ENCODE measurements at places on chromosomes 6 and 20. TPM values are rescaled to one million over a fixed set of nuclear protein-coding genes. Genes with fewer than 3 reads are reported as not detected.

- H3K27ac ChIP-seq = no peak overlapping the region
- no peak overlapping the region for H3K4me3 ChIP-seq
- no peaks in the 10 kb centered on the region for H3K36me3 ChIP-seq
- no peaks in the 10 kb centered on the region for H3K4me1 ChIP-seq
- DNase-seq = no peak
Measured at GRCh38 chr20:1952737-1953530, 40.9 kb downstream of the PDYN start.

HLA-G gene
- not detected for total RNA-seq

PHACTR2 gene
- 23.8 TPM for total RNA-seq

- DNase-seq = no peak
- peaks cover 5% of the 10 kb centered on the region for H3K4me1 ChIP-seq
- no peaks in the 10 kb centered on the region for H3K36me3 ChIP-seq
- H3K4me3 ChIP-seq = no peak overlapping the region
Measured at GRCh38 chr6:95366414-95366813, 210.9 kb upstream of the MANEA start.

COL9A1 gene
- total RNA-seq = not detected

ZNF391 gene
- 0.17 TPM for total RNA-seq

GRCh38 chr6:101909366-101909765 is 515.9 kb downstream of the GRIK2 start:
- H3K27ac ChIP-seq = no peak overlapping the region
- no peaks in the 10 kb centered on the region for H3K27me3 ChIP-seq
- no peak for DNase-seq
- peaks cover 5% of the 10 kb centered on the region for H3K4me1 ChIP-seq
- H3K36me3 ChIP-seq = no peaks in the 10 kb centered on the region

GRCh38 chr6:17556014-17556413 is 44.1 kb upstream of the FAM8A1 start:
- DNase-seq = no peak
- H3K36me3 ChIP-seq = no peaks in the 10 kb centered on the region
- no peak overlapping the region for H3K4me3 ChIP-seq
- no peaks in the 10 kb centered on the region for H3K4me1 ChIP-seq
- no peaks in the 10 kb centered on the region for H3K27me3 ChIP-seq

DNA sequence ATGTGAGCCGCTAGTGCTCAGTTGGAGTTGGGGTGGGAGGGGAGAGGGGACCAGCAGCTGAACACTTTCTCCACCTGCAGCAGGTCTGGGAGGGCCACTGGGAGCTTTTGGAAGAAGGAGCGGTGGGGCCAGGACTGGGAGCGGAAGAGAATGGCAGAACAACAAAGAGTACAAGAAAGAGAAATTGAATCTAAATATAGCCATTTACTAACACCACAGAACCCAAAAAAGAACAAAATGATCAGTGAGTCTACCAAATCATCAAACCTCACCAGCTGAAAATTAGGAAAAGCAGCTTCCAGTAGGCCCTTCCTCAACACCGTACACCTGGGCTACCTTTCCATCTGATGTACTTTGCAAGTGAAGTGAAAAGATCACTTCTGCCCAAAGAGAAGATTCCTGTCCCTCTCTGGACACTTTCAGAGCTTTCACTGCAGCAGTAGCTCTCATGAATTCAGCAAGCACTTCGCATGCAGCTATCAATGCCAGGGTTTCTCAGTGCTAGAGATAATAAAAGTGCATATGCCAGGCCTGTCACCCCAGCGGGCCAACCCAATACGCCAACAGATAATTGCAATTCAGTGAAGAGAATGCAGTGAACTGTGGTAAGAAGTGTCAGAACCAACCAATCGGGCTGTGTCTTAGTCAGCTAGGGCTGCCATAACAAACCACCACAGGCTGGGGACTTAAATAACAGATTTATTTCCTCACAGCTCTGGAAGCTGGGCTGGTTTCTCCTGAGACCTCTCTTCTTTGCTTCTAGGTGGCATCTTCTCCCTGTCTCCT is 597 bp downstream of the LY86 start:
- no peak overlapping the region for H3K4me3 ChIP-seq
- no peak overlapping the region for H3K27ac ChIP-seq
- no peaks in the 10 kb centered on the region for H3K4me1 ChIP-seq
- H3K36me3 ChIP-seq = no peaks in the 10 kb centered on the region
- H3K27me3 ChIP-seq = no peaks in the 10 kb centered on the region

- no peaks in the 10 kb centered on the region for H3K36me3 ChIP-seq
- no peak for DNase-seq
- H3K4me3 ChIP-seq = no peak overlapping the region
- no peak overlapping the region for H3K27ac ChIP-seq
- H3K4me1 ChIP-seq = no peaks in the 10 kb centered on the region
Measured at GRCh38 chr6:104281370-104281769, 578.3 kb downstream of the HACE1 start.

ARMH2 gene
- total RNA-seq = not detected

ADGB gene
- 0.23 TPM for total RNA-seq

FAM83C gene
- total RNA-seq = 0.05 TPM

FNDC11 gene
- total RNA-seq = not detected

C6orf132 gene
- total RNA-seq = 0.25 TPM

- H3K27ac ChIP-seq = no peak overlapping the region
- H3K4me1 ChIP-seq = peaks cover 2% of the 10 kb centered on the region
- H3K36me3 ChIP-seq = no peaks in the 10 kb centered on the region
- H3K27me3 ChIP-seq = no peaks in the 10 kb centered on the region
- H3K4me3 ChIP-seq = no peak overlapping the region
- DNase-seq = no peak
Measured at GRCh38 chr6:1116149-1116548, 195.7 kb upstream of the FOXQ1 start.

DCDC2 gene
- 13.0 TPM for total RNA-seq

SPTLC3 gene
- total RNA-seq = 30.4 TPM

GRCh38 chr20:10550204-10551118 is 115.4 kb downstream of the SLX4IP start:
- no peaks in the 10 kb centered on the region for H3K4me1 ChIP-seq
- H3K4me3 ChIP-seq = no peak overlapping the region
- no peaks in the 10 kb centered on the region for H3K36me3 ChIP-seq
- DNase-seq = no peak

DNA sequence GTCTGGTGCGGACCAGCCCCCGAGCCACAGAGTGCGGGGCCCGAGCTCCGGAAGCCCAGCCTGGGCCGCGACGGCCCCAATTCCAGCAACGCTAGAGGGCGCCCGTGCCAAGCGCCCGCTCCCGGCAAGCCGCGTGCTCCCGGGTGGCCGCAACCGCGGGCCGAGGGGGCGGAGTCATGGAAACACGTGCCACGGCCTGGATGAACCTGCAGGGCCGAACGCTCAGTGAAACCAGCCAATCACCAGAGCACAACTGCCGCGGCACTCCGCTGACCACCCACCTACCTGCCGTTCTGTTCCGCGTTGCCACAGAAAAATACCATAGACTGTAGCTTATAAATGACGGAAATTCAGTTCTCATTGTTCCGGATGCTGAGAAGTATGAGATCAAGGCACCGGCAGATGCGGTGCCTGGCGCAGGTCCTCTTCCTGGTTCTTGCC is 85.7 kb upstream of the FOXC1 start:
- no peaks in the 10 kb centered on the region for H3K36me3 ChIP-seq
- peak; percentile 70 for DNase-seq
- no peak overlapping the region for H3K27ac ChIP-seq
- no peaks in the 10 kb centered on the region for H3K4me1 ChIP-seq
- no peak overlapping the region for H3K4me3 ChIP-seq

GRCh38 chr6:89582669-89583325 is 55.8 kb downstream of the LYRM2 start:
- no peaks in the 10 kb centered on the region for H3K36me3 ChIP-seq
- no peak overlapping the region for H3K4me3 ChIP-seq
- DNase-seq = no peak
- no peaks in the 10 kb centered on the region for H3K27me3 ChIP-seq

GRCh38 chr20:51221791-51222408 is 199.0 kb upstream of the KCNG1 start:
- H3K4me3 ChIP-seq = no peak overlapping the region
- H3K27ac ChIP-seq = no peak overlapping the region
- H3K27me3 ChIP-seq = peaks cover 11% of the 10 kb centered on the region
- no peak for DNase-seq
- H3K4me1 ChIP-seq = no peaks in the 10 kb centered on the region
- H3K36me3 ChIP-seq = no peaks in the 10 kb centered on the region

GRCh38 chr6:112188906-112189305 is 65.5 kb downstream of the LAMA4 start:
- no peaks in the 10 kb centered on the region for H3K4me1 ChIP-seq
- H3K36me3 ChIP-seq = no peaks in the 10 kb centered on the region
- DNase-seq = no peak
- H3K4me3 ChIP-seq = no peak overlapping the region
- no peak overlapping the region for H3K27ac ChIP-seq

HEBP2 gene
- 12.0 TPM for total RNA-seq

SLC17A9 gene
- total RNA-seq = 16.0 TPM

GRCh38 chr20:16806886-16807285 is 58.7 kb downstream of the OTOR start:
- no peaks in the 10 kb centered on the region for H3K4me1 ChIP-seq
- H3K4me3 ChIP-seq = no peak overlapping the region
- no peaks in the 10 kb centered on the region for H3K36me3 ChIP-seq
- DNase-seq = no peak

DNA sequence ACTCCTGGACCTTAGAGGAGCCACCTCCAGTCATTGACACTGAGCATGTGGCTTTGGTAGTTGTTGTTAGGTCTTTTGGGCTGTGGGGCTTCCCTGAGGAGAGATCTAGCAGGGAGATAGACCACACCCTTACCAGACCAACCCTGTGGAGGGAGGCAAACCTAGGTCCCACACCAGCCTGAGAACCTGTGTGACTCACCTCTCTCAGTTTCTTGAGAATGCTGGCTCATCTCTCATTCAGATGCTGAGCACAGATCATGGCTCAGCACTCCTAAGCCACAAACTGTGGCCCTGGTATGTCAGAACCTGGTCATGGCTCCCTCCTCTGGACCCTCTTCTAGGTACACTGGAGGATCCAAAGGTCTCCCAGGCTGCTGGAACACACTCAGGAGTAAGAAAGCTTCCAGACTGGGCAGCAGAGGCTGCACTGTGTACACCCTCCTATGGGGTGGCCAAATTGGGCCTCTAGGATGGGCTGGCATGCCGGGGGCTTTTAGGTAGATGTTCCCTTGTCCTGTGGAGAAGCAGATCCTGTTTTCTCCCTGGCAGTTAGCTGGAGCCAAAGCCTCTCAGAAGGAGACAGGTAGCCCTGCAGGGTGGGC is 1294.5 kb downstream of the KHDRBS2 start:
- H3K27me3 ChIP-seq = no peaks in the 10 kb centered on the region
- H3K36me3 ChIP-seq = no peaks in the 10 kb centered on the region
- no peaks in the 10 kb centered on the region for H3K4me1 ChIP-seq
- no peak overlapping the region for H3K4me3 ChIP-seq
- no peak for DNase-seq

TPX2 gene
- 1.3 TPM for total RNA-seq

DNA sequence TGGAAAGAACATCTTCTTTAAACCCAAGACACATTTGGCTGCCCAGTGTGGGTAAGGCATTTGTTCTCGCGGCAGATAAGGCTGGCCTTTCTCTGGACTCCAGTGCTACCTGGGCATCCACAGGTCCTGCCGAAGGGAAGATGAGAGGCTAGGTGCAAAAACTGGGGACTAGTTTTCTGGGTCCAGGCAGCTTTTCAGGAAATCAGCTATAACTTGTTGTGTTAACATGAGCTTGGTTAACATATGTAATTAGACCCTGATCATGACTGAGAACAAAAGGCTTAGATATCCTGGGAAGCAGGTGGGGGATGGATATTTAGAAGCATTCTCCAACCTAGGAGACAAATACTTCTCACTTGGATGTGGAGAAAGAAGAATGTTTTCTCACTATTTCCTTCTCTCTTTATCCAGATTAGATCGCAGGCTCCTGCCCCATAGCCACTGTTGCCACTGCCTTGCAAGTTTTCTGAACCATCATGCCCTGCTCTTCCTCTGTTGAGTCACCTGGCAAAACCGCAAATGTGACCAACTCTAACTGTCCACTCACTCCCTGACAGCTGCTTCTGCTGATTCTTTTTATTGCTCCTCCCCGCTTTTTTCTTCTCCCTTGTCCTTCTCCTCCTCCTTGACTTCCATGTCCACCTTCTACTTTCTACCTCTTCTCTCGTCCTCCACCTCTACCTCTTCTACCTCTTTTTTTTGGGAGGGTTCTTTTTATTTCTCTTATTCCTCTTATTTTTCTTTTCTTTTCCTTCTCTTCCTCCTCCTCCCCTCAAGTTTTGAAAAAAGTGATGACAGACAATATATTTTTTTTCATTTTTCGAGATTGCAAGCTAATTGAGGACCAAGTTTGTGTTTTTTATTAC is 258.1 kb downstream of the UTRN start:
- H3K4me1 ChIP-seq = no peaks in the 10 kb centered on the region
- no peaks in the 10 kb centered on the region for H3K27me3 ChIP-seq
- no peak for DNase-seq
- H3K4me3 ChIP-seq = no peak overlapping the region
- H3K36me3 ChIP-seq = peaks cover 6% of the 10 kb centered on the region

DNA sequence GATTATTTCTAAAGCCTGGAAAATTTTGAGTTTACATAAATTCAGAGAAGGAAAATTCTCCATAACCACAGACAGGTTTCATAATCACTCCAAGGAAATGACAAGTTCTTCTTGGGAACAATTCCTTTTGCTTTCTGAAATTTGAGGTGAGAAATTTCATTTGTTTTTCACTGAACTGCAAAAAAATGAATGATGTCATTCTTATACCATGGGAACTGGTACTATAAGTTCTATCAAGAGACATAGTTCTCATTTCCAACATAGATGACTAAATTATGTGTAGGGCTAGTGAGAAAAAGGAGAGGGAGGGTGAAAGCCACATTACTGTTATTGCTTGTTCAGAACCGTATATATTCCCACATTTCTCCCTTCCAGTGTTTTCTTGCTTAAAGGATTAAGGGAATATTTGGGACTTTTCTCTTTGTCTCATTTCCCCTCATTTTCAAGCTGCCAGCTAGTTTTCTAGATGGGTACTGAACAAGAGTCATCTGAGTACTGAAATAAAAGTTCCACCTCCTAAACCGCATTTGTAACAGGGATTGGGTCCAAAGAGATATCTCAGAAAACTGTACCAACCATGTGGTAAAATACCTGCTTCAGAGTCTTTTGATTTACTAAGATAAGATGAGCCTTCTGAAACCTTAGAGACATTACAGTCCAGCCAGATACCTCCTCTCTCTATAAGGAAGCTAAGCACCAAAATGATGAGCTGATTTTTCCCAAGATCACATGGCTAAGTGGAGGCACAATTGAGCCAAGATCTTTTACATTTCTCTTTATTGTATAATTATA is 144.3 kb upstream of the PRDM1 start:
- no peak overlapping the region for H3K4me3 ChIP-seq
- H3K4me1 ChIP-seq = no peaks in the 10 kb centered on the region
- H3K27ac ChIP-seq = no peak overlapping the region
- no peak for DNase-seq
- no peaks in the 10 kb centered on the region for H3K27me3 ChIP-seq
- no peaks in the 10 kb centered on the region for H3K36me3 ChIP-seq

GRCh38 chr6:74319292-74319691 is 623.3 kb downstream of the CD109 start:
- no peaks in the 10 kb centered on the region for H3K36me3 ChIP-seq
- no peaks in the 10 kb centered on the region for H3K27me3 ChIP-seq
- H3K4me3 ChIP-seq = no peak overlapping the region
- H3K27ac ChIP-seq = no peak overlapping the region
- H3K4me1 ChIP-seq = no peaks in the 10 kb centered on the region

- DNase-seq = no peak
- no peak overlapping the region for H3K27ac ChIP-seq
- no peaks in the 10 kb centered on the region for H3K36me3 ChIP-seq
- H3K4me3 ChIP-seq = no peak overlapping the region
Measured at GRCh38 chr6:39657355-39658135, 67.7 kb downstream of the KIF6 start.

GRCh38 chr6:166267526-166267925 is 40.7 kb downstream of the PRR18 start:
- H3K4me1 ChIP-seq = no peaks in the 10 kb centered on the region
- H3K27ac ChIP-seq = no peak overlapping the region
- H3K27me3 ChIP-seq = no peaks in the 10 kb centered on the region
- H3K36me3 ChIP-seq = no peaks in the 10 kb centered on the region
- no peak for DNase-seq
